NCI-H1048 (cell line): ENCODE measurements at places on chromosomes 16 and 17.

DNA sequence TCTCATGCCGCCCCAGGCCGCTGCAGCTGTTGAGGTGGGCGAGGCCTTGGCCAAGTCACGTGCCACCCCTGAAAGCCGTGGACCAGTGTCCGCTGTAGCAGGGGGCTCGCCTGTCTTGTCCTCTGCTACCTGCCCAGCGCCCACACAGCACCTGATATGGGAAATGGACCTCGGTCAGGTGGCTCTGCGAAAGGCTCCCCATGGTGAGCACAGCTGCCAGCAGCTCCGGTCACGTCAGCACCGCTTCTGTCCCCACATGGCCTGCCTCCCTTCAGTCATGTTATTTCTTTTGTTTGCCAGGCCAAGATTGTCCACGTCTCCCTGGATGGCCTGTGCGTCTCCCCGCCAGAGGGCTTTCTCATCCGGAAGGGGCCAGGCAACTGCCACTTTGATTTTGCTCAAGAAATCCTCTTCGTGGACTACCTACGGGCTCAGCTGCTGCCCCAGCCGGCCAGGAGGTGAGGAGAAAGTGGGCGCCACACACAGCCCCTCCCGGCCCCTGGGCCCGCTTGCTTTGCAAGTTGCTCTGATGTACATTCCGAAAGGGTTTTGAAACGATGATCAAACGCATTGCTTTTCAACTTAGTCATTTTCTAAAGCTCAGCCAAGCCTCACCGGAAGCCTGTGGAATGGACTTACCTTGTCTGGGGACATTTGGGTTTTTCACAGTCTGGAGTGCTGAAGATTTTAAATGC, 219.8 kb downstream of the KATNIP start:
- no peak for DNase-seq

DNA sequence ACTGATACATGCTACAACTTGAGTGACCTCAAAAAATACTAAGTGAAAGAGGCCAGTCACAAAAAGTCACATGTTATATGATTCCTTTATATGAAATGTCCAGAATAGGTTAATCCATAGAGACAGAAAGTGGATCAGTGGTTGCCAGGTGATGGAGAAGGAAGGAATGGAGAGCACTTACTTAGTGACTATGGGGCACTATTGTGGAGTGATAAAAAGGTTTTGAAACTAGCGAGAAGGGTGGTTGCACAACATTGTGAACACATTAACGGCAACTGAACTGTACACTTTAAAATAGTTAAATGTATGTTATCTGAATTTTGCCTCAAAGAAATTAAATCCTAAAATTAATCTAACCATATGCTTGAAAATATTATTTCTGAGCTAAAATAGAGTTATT, 25.9 kb downstream of the AMFR start:
- DNase-seq = no peak

DNA sequence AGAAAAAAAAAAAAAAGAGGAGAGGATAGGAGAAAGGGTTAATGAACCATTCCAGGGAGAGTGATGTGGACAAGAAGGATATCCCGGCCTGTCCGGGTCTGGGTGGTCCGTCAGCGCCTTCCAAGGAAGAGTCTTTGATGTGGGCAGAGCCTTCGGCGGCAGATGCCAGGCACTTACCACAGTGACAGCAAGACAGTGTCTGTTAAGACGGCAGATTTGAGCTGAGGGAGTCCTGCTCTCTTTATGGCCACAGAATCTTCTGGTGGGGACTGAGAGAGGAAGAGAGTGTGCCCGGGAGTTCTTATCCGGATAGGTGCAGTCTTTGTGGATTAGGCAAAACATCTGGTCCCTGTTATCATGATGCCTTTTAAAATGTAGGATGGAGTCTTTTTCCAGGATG, 95.2 kb downstream of the ZDHHC7 start:
- DNase-seq = no peak

DNA sequence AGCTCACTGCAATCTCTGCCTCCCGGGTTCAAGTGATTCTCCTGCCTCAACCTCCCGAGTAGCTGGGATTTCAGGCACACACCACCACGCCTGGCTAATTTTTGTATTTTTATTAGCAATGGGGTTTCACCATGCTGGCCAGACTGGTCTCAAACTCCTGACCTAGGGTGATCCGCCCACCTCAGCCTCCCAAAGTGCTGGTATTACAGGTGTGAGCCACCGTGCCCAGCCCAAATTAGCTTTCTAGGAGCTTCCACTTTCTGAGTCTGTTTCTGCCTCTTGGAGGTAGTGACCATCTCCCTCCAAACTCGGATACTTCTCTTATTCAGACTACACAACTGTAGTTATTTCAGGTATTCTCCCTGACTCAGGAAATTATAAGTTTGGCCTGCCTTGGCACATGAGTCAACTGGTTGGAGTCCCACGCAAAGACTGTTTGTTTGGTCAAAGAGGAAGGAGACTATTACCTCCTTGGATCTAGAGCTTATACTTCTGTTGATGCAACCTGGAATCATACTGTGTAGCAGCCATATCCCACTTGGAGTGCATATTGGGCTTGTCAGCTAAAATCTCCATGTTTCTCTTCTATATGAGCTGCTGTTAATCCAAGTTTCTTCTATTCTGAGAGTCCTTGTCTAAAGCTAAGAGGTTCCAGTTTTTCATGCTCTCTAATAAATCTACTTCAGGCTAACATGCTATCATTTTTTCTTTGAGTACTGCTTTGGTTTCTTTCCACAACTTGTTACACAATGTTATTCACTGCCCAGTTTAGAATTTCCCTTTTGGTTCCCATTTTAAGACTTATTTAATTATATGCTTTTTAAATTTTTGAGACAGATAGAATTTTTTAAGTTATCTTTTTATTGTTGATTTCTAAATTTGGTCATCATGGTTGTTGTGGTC, 7.5 kb downstream of the IL4R start:
- DNase-seq = no peak

DNA sequence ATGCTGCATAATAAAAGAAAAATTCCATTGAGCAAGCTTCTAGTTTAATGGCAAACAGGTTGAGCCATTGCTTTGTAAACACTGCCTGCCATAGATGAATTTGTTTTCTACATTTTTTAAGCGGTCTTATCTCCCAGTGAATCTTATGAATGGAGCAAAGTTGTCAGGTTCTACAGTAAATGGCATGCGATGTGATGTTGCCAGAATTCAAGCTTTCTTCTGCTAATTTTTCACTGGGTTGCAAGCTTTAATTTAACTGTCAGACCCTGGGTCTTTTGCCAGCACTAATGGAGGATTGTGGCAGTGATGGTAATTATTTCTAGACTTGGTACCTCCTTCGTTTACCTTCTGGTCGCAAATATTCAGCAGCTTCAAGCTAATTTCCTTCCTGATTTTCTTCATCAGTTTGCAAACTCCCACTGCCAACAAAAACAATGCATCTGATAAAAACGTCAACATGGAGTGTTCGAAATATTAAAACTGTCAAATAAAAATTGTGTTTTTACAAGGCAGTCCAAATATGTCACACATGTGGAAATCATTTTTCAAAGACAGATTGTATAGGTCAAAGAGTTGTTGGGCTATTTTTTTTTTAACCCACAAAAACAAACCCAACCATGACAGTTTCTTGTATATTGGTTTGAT, 274.2 kb upstream of the ERCC4 start:
- DNase-seq = no peak

DNA sequence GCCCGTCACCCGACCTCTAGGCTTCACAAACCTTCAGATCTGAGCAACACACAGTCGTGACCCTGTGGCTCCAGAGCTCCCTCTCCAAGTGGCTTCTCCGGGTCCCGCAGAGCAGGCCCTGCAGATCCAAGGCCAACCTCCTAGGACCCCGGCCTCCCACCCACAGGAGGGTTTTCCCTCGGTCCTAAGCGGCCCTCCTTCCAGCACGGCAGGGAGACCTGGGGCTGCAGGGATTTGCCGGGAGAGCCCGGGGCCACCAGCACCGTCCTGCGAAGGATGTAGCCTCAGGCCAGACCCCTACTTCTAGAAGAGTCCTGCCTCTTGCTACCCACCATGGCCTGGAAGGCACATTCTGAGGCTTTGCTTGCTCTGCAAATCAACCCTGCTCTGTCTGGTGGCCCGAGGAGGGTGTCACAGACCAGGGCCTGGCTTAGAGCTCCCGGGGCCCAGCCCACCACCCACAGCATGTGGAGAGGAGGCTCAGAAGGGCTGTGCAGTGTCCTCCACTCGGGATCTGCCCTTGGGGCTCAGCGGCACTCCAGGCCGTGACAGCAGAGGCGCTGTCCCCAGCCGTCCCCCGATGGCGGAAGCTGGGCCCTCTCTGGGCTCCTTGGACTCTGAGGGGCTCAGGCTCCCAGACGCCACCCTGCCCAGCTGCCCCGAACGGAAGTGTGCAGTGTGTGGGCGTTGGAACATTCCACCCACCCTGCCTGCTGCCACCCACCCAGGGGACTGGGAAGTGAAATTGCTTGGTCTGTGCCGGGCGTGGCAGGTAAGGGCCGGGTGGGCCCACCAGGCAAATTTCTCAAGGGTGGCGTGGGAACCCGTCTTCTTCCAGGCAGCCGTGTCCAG, 28.8 kb upstream of the ACSF3 start:
- DNase-seq = no peak
